Hematopoietic multipotent progenitor cell (in vitro differentiated cells): ENCODE measurements at places on chromosomes 5 and 9.

DNA sequence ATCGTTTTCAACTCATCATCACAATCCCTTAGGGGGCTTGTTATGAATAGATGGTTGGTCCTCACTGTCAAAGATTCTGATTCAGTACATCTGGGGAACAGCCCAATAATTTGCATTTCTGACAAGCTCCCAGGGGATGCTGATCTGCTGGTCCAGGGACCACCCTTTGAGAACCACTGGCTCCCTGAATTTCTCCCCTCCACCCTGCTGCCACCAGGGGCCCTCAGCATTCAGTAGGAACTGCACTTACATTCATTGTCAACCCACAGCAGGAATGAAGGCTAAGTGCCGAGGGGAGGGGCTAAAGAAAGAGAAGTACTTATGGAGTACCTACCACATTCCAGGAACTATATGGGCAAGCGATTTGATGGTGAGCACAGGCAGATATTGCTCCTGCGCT is 85.9 kb downstream of the BOD1 start:
- DNase-seq = no peak

GRCh38 chr5:55022450-55022849 is 1.6 kb upstream of the GZMK start:
- DNase-seq = no peak

- DNase-seq = no peak
Measured at GRCh38 chr9:122281368-122281767, 16.7 kb downstream of the MRRF start.

GRCh38 chr9:137387114-137387890 is 35.7 kb downstream of the EXD3 start:
- DNase-seq = no peak

GRCh38 chr5:71938895-71939294 is 168.4 kb upstream of the MAP1B start:
- DNase-seq = no peak
